ENCODE measurements at places on chromosomes 5 and 9.

DNA sequence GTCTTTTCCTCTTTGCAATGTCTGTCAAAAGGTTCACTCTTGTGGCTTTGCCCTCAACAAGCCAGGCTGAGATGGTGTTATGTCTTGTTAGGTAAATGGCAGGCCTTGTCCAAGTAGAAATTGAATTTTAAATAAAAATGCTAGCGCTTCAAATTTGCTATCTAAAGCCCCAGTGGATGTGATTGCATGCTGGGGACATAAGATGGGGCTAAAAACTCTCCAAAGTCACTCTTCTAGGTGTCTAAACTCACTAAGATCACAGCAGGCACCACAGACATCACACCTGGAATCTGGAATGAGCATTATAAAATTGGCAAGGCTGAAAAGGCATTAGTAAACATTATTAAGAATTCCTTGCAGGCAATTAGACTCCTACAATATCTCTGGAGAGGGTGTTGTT lies 262.7 kb upstream of the CLINT1 start:
- H3K27ac ChIP-seq: no peak overlapping the region
- H3K27me3 ChIP-seq: peaks cover 14% of the 10 kb centered on the region
- H3K4me3 ChIP-seq: no peak overlapping the region

DNA sequence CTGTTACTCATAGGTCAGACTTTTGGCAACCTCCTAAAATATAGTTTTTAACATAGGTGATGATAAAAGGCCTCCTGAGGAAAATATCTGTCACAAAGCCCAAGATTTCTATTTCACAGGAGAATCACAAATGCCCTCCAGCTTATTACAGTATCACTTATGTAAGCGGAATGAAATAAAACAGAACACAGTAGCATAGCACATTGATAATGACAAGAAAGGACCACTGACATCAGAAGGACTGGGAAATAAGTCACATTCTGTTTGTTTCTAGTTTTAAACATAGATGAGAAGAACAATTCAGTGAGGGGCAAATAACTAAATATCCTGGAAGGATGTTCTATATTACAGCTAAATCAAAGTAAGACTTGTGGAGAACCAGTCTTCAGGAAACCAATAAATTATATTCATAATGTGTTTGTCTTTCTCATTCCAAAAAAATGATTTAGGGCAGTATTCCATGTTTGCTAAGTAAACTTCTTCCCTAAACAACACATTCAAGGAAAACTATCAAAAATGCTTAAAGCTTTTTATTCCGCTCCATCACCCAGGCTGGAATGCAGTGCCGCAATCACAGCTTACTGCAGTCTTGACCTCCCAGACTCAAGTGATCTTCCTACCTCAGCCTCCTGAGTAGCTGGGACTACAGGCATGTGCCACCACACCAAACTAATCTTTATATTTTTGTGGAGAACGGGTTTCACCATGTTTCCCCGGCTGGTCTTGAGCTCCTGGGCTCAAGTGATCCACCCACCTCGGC lies 20.8 kb upstream of the CTNNAL1 start:
- peaks cover 32% of the 10 kb centered on the region for H3K36me3 ChIP-seq
- no peaks in the 10 kb centered on the region for H3K4me1 ChIP-seq
- no peaks in the 10 kb centered on the region for H3K27me3 ChIP-seq
- H3K27ac ChIP-seq: no peak overlapping the region

DNA sequence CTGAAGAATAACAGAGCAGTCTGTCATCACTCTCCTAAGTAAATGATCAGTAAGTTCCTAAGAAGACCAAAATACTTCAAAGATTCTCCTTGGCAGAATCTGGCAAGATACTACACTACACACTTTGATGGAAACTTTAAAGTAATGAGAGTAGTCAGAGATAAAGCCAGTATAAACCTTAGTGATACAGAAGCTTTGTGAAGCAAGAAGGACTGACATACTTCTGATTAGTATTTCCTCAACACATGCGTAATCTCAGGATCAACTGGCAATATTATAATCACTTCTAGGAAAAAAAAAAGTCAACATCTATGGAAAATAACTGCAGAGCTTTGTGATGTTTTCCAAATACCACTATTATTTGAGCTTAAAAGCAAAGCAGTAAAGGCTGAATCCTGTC lies 34.0 kb upstream of the ADAMTS19 start:
- no peak for DNase-seq
- H3K4me1 ChIP-seq: no peaks in the 10 kb centered on the region
- no peak overlapping the region for H3K27ac ChIP-seq
- no peaks in the 10 kb centered on the region for H3K27me3 ChIP-seq

- no peak overlapping the region for H3K27ac ChIP-seq
- H3K4me3 ChIP-seq: no peak overlapping the region
- H3K4me1 ChIP-seq: no peaks in the 10 kb centered on the region
- no peak for DNase-seq
- H3K27me3 ChIP-seq: peaks cover 81% of the 10 kb centered on the region
These were observed 1.5 kb upstream of the GABBR2 start for GRCh38 chr9:98709968-98710965.

DNA sequence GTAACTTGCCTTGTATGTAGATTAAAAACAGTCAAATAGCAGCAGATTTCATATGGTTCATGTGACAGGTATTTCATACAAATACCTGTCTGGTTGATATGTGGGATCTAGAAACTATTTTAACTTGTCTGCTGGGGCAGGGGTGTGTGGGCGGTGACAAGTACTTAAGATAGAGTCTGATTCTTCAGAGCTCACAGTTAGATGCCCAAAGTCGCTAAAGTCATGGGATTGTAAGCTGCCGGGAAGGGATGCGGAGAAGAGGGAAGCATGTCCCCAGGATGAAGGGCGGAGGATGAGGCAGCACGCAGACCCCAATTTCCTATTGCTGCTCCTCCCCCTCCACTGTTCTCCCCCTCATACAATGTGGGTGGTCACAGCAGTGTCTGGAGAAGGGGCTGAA lies 13.3 kb downstream of the ANXA6 start:
- no peak overlapping the region for H3K4me3 ChIP-seq
- DNase-seq: no peak
- H3K27me3 ChIP-seq: no peaks in the 10 kb centered on the region
- peaks cover 81% of the 10 kb centered on the region for H3K36me3 ChIP-seq

DNA sequence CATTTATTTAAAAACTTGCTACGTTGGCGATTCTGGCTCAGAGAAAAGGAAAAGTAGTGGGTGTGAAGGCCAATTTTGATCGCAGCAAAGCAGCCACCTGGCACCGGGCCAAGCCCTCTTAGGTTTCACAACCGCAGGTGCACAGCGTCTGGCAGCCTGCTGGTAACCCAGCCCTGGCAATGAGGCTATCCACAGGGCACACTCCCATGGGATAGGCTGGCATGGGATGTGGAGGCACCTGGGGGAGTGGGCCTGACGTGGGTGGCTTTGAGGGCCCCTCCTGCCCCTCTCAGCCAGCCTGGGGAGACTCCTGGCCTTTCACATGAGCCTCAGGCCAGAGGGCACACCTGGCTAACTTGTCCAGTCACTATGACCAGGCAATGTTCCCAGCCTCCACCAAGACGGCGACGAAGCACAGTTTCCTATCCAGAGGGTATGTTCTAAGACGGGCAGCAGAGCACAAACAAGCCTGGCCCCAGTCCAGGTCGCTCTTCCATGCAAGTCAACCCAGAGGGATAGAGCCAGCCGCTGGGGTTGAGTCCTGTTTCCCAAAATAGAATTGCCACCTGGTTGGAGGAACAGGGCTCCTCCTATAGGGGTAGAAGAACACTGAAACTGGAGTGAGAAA lies 19.0 kb downstream of the CMBL start:
- H3K27ac ChIP-seq: no peak overlapping the region
- no peak overlapping the region for H3K4me3 ChIP-seq
- peaks cover 13% of the 10 kb centered on the region for H3K4me1 ChIP-seq
- H3K36me3 ChIP-seq: no peaks in the 10 kb centered on the region
- DNase-seq: peak; percentile 46

DNA sequence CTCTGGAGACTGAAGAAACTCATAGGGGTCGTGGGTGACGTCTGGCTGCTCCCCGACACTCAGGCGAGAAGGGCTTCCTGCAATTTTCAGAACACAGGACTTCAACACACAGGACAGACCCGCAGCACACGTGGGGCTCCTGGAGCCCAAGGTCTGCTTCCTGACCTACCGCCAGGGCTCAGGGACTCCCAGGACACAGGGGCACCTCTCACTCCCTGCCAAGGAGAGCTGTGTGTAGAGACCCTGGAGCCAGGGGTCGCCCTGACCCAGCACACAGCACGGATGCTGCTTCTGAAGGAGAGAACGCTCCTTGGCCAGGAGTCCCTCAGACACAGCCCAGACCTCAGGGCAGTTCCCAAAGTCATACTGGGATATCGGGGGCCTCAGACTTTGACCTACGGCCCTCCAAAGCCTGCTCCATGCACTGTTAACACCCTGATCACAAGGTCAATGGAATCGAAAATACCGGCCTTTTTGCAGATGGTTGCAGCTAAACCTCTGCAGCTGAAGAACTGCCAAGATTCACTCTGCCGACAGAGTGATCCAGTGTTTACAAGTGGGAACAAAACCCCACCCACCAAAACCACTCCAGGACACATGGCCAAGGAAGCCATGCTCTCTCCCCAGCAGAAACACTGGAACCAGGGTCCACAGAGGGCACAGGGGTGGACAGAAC lies 13.8 kb upstream of the ZDHHC11 start:
- H3K4me1 ChIP-seq: no peaks in the 10 kb centered on the region
- no peak overlapping the region for H3K27ac ChIP-seq
- no peak overlapping the region for H3K4me3 ChIP-seq
- H3K27me3 ChIP-seq: no peaks in the 10 kb centered on the region
- peaks cover 30% of the 10 kb centered on the region for H3K36me3 ChIP-seq
- no peak for DNase-seq

GRCh38 chr9:135038826-135039225 lies 48.6 kb upstream of the OLFM1 start:
- DNase-seq: no peak
- no peaks in the 10 kb centered on the region for H3K36me3 ChIP-seq
- H3K27me3 ChIP-seq: no peaks in the 10 kb centered on the region
- no peak overlapping the region for H3K27ac ChIP-seq
- no peaks in the 10 kb centered on the region for H3K4me1 ChIP-seq
- H3K4me3 ChIP-seq: no peak overlapping the region

DNA sequence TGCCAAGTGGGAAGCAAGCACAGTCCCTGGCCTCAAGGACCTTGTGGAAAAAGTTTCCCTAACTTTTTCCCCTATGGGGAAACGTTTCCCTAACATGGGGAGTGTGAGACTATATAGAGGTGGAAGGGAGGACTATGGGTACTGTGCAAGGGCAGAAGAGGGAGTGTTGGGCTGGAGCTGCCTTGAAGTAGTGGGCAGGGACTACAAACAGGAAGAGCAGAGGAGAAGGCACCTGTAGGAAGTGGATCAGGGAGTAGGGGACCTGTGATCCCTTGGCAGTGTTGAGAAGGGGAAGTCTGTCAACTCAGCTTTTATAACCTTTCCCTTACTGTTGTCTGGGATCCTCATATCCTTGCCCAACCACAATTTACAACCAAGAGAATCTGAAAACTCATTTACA lies 1.4 kb downstream of the CMYA5 start:
- peaks cover 28% of the 10 kb centered on the region for H3K36me3 ChIP-seq
- no peak overlapping the region for H3K4me3 ChIP-seq
- no peak for DNase-seq

GRCh38 chr9:22111176-22111953 lies 102.3 kb upstream of the CDKN2B start:
- H3K4me3 ChIP-seq: no peak overlapping the region
- no peak for DNase-seq
- H3K27ac ChIP-seq: no peak overlapping the region

GRCh38 chr5:96487859-96488258 lies 54.8 kb upstream of the PCSK1 start:
- no peaks in the 10 kb centered on the region for H3K36me3 ChIP-seq
- H3K27me3 ChIP-seq: no peaks in the 10 kb centered on the region
- DNase-seq: no peak
- no peak overlapping the region for H3K4me3 ChIP-seq
- no peak overlapping the region for H3K27ac ChIP-seq

DNA sequence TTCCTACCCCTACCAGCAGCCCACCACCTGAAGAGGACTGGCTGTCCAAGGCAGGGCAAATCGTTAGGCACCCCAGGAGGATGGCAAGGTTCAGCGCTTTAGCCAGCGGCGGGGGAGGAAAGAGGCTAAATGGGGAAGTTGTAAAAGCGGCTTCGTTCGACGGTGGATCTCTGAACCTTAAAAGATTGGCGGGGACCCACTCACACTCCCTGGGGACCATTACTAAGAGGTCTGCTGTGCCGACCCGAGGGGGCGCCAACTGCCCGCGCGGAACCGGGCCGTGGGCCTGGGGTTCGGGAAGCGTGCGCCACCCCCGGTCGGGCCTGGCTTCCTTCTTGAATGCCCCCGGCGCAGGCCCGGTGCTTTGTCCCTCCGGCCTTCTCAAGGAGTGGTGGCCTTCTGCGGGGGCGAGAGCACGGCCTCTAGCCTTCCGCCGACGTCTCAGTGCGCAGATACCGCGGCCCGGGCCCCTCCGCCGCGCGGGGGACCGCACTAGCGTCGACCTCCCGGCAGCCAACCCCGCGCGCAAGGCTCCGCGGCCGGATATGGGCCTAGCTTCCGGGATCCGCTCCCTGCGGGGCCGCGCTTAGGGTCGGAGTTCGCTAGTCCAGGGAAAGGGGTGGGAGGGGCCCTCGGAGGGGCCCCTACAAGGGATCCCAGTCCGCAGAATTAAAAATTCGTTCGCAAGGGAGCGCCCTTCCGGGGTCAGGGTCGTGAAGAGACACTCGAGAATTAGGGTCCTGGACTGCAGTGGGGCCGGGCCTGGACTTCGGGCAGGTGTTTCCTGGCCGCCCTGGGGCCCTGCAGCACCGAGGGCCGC lies 10.5 kb downstream of the NR2F1-AS1 start:
- H3K27me3 ChIP-seq: peaks cover 77% of the 10 kb centered on the region
- H3K4me1 ChIP-seq: peaks cover 13% of the 10 kb centered on the region
- H3K36me3 ChIP-seq: peaks cover 2% of the 10 kb centered on the region
- DNase-seq: no peak

- H3K27ac ChIP-seq: no peak overlapping the region
- no peaks in the 10 kb centered on the region for H3K36me3 ChIP-seq
- H3K4me1 ChIP-seq: peaks cover 9% of the 10 kb centered on the region
- H3K4me3 ChIP-seq: no peak overlapping the region
These were observed 60.6 kb upstream of the ZFR start for GRCh38 chr5:32504989-32505596.

Measured in activated naive CD4-positive, alpha-beta T cell treated with anti-CD3 and anti-CD28 coated beads, Interleukin-2, amount 10 ng/mL, durations not matched to agents 7 days and 5 days (primary cell).